ENCODE measurements at places on chromosomes 13 and 19.

DNA sequence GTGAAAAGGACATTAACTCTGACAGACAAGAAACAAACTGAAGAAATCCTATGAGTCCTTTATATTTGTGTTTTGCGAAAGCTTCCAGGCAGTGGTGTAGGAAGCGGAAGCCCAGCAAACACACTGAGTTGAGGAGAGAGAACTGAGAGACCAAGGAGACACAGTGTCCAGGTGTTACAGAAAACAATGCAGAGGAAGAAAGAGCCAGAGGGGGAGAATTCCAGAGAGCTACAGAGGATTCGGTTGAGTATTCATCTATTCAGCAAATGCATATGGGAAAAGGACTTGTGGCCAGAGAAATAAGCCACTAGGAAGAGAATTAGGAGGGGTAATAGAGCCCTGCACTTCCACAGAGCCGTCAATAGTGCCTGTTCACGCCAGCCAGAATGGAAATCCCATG is 183.5 kb downstream of the LIG4 start:
- DNase-seq = no peak

GRCh38 chr19:21519488-21519887 is 14.1 kb downstream of the ZNF429 start:
- DNase-seq = no peak

- DNase-seq = no peak
These were observed 44.8 kb downstream of the C13orf42 start for GRCh38 chr13:51066091-51066831.

DNA sequence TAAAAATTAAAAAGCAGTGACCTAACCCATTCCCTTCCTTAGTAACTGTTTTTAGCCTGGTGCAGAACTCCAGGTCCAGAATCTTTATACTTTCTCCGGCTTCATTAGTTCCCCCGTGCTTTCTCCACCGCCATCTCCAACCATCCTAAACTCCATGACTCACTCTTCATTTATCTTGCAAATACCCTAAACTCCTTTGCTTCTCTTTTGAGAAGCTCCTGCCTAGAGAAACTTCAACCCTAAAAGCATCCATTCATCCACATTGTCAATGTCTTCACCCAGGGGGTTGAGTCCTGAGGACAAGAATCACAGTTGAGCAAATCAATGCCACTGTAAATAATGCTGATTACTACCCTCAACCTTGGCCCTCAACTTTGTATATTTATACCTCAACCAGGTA is 17.1 kb upstream of the GARRE1 start:
- DNase-seq = no peak

DNA sequence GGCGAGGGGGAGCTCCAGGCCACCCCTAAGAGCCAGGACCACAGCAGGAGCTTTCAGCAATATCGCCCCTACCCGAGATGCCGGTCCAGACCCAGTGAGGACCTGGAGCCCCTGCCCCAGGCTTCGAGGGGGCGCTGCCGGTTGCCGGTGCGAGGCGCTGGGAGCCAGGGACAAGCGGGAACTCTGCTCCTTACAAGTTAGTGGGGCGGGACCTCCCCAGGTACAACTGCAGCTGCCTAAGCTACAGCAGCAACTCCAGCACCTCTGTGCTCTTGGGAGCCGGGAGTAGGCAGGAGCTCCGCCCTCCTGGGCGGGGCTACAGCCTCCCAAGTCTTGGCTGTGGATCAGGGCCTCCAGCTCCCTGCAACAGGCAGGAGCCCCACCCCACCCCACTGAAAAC is 15.2 kb upstream of the TSC22D1 start:
- no peak for DNase-seq

- no peak for DNase-seq
These were observed 23.4 kb downstream of the CEACAM21 start for GRCh38 chr19:41599175-41599966.

- no peak for DNase-seq
These were observed 45.0 kb downstream of the SLC15A1 start for GRCh38 chr13:98707281-98707999.

- no peak for DNase-seq
These were observed 1016.9 kb downstream of the UQCRFS1 start for GRCh38 chr19:28196101-28196500.

DNA sequence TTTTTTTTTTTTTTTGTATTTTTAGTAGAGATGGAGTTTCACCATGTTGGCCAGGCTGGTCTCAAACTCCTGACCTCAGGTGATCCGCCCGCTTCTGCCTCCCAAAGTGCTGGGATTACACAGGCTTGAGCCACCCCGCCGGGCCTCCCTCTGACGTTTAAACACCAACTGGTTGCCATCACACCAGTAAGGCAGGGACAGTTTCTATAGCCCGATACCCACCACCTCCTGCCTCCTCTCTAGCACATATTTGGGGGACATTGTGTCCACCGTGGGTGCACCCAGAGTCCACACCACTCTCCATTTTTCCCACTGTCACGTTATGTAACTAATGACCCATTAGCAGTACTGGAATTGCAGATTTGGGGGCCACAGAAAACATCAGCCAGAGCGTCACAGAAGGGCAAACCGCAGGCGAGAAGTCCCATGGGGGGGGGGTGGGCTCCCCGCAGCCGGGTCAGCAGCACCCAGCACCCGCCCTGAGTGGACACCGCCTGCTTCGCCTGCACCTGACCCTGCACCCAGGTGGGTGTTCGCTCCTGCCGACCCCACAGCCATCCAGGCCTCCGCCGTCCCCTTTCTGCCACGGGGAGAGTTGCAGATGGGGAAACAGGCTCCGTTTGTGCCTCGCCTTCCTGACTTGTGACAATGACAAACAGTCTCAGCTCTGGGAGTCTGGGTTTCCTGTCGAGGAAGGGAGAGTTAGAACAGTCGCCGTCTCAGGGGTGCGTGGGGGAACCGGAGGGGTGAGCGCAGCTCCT is 3.6 kb downstream of the ONECUT3 start:
- DNase-seq = no peak

- DNase-seq = no peak
These were observed 302.5 kb downstream of the ZNF536 start for GRCh38 chr19:30674656-30675055.

DNA sequence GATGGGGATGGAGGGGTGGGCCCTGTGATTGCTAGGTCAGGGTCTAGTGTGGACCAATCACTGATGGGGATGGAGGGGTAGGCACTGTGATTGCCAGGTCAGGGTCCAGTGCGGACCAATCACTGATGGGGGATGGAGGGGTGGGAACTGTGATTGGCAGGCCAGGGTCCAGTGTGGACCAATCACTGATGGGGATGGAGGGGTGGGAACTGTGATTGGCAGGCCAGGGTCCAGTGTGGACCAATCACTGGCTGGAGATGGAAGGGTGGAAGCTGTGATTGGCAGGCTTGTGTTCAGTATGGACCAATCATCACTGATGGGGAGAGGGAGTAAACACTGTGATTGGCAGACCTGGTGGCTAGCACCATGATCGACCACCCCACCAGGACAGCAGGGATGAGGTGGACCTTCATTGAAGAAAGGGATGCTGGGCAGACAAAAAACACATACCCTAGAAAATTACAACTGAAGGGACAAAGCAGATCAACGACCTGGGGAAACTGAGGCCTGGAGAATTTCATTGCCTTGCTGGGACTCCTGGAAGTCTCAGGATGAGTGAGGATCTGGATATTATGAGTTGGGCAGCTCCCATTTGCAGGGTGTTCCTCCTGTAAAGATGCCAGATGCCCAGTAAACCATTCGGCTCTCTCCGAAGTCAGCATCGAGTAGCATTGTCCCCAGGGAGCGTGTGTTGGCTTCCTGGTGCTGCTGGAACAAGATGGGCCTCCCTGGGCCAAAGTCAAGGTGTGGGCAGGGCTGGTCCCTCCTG is 15.5 kb downstream of the TMPRSS9 start:
- DNase-seq = no peak

- no peak for DNase-seq
These were observed 195.9 kb downstream of the LHFPL6 start for GRCh38 chr13:39407138-39407537.

Measured in skeletal muscle cell (primary cell).